ENCODE measurements at places on chromosomes 7 and 10.

DNA sequence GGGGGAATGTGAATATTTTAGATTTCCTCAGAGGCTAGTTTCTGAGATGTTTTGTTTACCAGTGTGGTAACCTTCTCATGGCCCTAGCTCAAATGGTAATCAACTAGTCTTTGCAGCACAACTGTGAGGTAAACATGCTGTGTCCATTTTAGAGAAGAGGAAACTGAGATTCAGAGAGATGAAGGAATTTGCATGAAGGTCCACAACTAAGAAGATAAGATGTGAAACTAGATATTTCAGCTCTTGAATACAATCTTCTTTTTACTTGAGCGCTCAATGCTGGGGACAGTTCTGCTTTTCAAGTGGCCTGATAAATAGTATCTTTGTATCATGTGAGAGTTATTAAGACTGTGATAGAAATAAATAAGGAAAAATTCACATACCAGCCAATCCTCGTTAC is 245.4 kb downstream of the AUTS2 start:
- no peak for DNase-seq

GRCh38 chr7:2497500-2498336 is 21.5 kb upstream of the GRIFIN start:
- DNase-seq, result no peak

GRCh38 chr7:117961235-117961634 is 88.0 kb upstream of the CTTNBP2 start:
- no peak for DNase-seq

DNA sequence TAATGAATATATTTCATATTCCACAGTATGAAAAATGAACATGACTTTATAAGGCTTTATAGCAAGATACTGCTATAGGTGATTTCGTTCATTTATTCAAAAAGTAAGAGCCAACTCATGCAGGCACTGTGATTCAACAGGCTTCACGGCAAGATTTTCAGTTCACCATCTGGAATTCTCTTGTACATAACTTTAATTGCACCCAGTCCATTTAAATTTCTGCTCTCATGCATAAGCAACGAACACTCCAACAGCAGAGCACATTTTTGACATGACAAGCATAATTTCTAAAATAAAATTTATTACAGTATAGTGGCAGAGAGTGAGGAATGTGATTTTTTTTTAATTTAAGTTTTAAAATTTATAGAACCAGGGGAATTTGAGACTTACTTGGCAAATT is 436.1 kb downstream of the PHTF2 start:
- DNase-seq, result no peak

GRCh38 chr7:156157409-156158012 is 345.2 kb upstream of the SHH start:
- no peak for DNase-seq

DNA sequence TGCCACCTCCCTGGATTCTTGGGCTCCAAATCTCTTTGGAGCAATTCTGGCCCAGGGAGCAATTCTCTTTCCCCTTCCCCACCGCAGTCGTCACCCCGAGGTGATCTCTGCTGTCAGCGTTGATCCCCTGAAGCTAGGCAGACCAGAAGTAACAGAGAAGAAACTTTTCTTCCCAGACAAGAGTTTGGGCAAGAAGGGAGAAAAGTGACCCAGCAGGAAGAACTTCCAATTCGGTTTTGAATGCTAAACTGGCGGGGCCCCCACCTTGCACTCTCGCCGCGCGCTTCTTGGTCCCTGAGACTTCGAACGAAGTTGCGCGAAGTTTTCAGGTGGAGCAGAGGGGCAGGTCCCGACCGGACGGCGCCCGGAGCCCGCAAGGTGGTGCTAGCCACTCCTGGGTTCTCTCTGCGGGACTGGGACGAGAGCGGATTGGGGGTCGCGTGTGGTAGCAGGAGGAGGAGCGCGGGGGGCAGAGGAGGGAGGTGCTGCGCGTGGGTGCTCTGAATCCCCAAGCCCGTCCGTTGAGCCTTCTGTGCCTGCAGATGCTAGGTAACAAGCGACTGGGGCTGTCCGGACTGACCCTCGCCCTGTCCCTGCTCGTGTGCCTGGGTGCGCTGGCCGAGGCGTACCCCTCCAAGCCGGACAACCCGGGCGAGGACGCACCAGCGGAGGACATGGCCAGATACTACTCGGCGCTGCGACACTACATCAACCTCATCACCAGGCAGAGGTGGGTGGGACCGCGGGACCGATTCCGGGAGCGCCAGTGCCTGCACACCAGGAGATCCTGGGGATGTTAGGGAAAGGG is 913 bp downstream of the NPY start:
- no peak for DNase-seq

DNA sequence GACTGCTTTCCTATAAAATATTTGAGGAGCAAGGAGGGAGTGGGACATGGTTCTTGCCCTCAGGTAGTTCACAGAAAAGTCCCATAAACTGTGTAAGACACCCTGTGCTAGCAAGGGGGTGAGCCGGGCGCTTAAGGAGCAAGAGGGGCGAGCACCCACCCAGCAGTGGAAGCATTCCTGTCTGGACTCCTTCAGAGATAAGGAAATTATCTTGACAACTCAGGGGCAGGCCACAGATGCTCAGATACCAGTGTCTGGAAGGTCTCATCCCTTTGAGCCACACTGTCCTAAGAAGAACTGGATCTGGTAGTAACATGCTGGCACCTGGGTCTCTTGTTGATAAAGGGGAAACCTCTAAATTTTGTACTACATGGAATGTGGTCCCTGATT is 54.1 kb downstream of the DAGLB start:
- no peak for DNase-seq

GRCh38 chr7:143322760-143323633 is 7.1 kb downstream of the CLCN1 start:
- DNase-seq, result no peak

GRCh38 chr10:116974456-116975005 is 30.5 kb downstream of the SHTN1 start:
- DNase-seq, result peak; percentile 80

GRCh38 chr10:17835688-17836087 is 26.5 kb downstream of the MRC1 start:
- peak; percentile 78 for DNase-seq

GRCh38 chr10:131806146-131806545 is 94.7 kb upstream of the PPP2R2D start:
- DNase-seq, result no peak

- no peak for DNase-seq
These were observed 2.9 kb downstream of the CAV2 start for GRCh38 chr7:116502201-116503096.

GRCh38 chr10:84331091-84331490 is 2.7 kb downstream of the CCSER2 start:
- DNase-seq, result no peak

DNA sequence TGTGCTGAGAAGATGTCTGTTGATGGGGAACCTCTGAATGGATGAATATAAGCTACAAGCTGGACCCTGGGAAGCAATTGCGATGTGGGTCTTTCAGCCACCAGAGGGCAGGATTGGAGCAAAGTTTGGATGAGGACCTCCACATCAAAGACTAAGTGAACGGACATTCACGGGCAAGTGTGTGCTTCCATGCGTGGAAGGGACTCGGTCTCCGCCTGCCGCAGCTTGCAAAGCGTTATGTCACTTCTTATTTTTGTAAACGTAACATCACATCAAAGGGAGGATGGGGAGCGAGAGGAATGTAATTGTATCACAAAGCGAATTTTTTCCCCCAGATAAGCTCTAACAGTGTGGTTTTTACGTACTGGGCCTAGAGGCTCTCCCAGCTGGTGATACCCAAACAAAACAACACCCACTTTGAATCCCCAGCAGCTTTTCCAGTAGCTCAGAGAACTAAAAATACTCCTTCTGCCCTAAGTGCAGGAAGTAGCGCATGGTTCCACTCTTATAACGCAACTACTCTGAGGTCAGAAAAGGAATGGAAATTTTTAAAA is 65.0 kb downstream of the VWA2 start:
- peak; percentile 93 for DNase-seq

- peak; percentile 14 for DNase-seq
These were observed 165.7 kb downstream of the SEMA3D start for GRCh38 chr7:85021101-85021704.

GRCh38 chr10:27625452-27626211 is 120.0 kb downstream of the MKX start:
- no peak for DNase-seq

GRCh38 chr7:30764030-30764975 is 6.9 kb upstream of the MINDY4 start:
- peak; percentile 36 for DNase-seq

- no peak for DNase-seq
These were observed 61.7 kb downstream of the C10orf105 start for GRCh38 chr10:71657604-71658466.

GRCh38 chr10:98758463-98758862 is 311.7 kb upstream of the HPS1 start:
- DNase-seq, result no peak

DNA sequence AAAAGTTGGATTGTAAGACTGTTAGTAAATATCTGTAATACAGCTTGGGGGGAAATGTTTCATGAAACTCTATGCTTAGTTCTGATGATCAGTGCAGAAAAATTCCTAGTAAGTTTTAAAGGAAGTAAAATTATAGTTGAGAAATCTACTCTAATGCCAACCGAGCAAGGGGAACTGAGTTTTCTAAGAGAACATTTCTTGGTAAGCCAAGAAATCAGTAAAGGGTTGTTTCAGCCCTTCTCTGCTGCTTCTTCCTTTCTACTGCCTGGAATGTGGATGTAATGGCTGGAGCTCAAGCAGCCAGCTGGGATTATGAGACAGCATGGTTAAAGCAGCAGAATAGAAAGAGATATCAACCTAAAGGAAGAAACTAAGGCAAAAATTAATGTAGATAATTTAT is 15.9 kb upstream of the AKR1B1 start:
- DNase-seq, result no peak

Measured in astrocyte of the spinal cord (primary cell).